ENCODE measurements at places on chromosomes 16 and 17.

DNA sequence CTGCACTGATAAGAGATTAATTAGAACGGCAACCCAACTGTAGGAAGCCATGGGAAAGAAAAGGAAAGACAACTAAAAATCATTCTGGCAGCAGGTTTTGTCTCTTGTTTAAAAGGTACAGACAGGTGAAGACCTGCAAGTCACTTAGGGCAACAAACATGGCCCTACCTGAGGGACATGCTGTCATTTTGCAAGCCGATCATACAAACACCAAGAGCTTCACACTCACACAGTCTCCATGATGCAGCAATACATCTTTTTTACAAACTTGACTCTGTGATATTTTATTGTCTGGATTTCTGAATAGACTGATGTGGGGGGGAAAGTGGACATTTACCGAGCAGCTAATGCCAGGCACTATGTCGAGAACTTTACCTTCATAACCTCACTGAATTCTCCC, 101.8 kb downstream of the PARN start:
- DNase-seq = no peak

DNA sequence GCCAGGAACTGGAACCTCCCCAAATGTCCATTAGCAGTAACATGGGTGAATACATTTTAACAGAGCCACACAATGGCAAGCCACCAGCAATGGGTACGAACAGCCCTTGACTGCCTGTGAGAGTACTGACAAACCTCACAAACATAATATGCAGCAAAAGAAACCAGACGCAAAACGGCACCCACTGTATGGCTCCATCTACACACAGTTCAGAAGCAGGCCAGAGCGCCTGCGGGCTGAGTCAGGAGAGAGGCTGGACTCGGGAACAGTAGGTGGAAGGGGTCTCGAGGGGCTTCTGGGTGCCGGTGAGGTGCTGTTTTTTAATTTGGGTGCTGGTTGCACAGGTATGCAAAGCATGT, 77.4 kb upstream of the TOB1 start:
- DNase-seq = no peak

GRCh38 chr16:29649588-29650494, 13.2 kb upstream of the SPN start:
- peak; percentile 28 for DNase-seq

- DNase-seq = no peak
Observed at GRCh38 chr16:14510939-14511799, 118.9 kb downstream of the PARN start.

GRCh38 chr17:77959126-77959925, 823 bp downstream of the TNRC6C start:
- peak; percentile 15 for DNase-seq
